ENCODE measurements at places on chromosomes 2 and 18.

- DNase-seq: no peak
These were observed 48.2 kb upstream of the PPM1B start for GRCh38 chr2:44120428-44120827.

- no peak for DNase-seq
These were observed 76.0 kb downstream of the GFPT1 start for GRCh38 chr2:69311024-69311416.

- no peak for DNase-seq
These were observed 51.6 kb upstream of the PTH2R start for GRCh38 chr2:208354964-208355381.

DNA sequence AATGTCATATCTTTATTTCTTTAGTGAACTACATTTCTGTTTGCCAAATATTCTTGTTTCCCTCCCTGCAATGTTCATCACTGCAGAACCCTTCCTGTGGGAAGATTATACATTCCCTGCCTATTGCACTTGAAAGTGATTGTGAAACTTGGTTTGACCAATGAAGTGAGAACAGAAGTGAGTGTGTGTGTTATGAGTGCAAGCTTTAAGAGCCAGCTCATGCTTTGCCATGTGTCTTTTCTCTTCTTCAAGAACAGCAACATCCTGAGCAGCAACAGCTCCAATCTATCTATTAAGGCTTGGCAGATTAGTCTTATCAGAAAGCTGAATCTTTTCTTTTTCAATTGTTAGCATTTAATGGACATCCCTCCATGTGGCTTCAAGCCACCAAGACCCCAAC is 42.0 kb upstream of the UBE2E3 start:
- DNase-seq: no peak

DNA sequence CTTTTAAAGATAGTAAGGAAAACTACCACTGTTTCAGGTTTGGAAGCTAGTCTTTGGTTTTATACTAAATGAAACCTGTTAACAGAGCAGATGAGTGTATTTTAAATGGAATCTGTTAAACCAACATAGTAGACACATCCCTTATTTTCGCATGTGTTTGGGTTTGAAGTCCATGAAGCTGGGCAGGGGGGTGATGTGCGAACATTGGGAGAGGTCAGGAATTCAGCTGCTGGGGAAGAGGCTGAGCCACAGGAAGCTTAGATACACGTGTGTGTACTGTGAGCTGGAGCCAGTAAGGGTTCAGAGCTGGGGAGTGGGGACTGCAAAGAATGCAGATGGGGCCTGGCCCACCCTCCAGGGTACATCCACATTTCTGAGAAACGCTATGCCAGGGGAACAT is 176.9 kb downstream of the VAPA start:
- no peak for DNase-seq

- no peak for DNase-seq
These were observed 118.2 kb downstream of the CTNNA2 start for GRCh38 chr2:79630972-79631557.

DNA sequence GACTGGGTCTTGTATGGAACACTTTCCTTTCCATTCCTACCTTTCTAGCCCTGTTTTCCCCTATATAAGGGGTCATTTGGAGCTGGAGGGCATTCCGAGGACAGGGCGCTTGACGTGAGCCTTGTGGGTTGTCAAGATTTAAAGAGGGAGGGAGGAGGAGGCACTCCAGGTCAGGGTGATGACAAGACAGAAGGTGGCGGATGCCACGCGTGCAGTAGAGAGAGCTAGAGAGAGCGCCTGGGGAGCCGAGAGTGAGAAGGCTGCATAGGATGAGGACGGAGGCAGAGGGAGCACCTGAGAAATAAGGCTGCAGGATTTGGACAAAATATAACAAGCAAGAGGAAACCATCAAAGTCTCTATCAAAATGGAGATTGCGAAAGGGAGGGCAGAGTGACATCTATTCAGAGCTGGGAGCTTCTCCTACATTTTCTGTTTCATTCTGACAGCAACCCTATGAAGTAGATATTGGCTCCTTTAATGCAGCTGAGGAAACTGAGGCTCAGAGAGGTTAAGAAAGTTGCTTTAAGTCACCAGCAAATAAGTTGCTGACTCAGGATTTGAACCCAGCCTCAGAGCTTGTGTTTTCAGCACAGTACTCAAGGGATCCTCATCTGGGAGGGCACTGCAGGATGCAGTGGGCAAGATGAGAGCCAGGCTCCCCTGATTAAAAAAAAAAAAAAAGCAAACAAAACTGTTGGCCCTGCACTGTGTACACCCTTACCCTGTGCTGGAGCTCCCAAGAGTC is 124.2 kb downstream of the MRO start:
- no peak for DNase-seq

DNA sequence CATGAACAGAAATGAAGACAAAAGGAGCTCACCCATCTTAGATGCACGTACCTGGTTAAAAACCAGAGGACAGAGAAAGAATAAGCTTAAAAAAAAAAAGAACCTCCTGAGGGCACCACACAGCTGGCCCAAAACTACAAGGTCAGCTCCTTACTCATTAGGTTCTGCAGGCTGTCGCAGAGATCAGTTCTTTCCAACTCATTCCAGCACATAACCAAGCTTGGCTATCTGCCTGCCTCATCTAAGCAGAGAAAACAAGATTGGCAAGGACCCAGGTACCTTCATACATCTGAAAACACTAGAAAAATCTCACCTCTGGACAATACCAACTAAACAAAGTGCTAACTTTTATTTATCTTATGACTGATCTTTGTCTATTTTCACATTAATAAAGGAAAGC is 89.9 kb downstream of the NOL10 start:
- DNase-seq: no peak

DNA sequence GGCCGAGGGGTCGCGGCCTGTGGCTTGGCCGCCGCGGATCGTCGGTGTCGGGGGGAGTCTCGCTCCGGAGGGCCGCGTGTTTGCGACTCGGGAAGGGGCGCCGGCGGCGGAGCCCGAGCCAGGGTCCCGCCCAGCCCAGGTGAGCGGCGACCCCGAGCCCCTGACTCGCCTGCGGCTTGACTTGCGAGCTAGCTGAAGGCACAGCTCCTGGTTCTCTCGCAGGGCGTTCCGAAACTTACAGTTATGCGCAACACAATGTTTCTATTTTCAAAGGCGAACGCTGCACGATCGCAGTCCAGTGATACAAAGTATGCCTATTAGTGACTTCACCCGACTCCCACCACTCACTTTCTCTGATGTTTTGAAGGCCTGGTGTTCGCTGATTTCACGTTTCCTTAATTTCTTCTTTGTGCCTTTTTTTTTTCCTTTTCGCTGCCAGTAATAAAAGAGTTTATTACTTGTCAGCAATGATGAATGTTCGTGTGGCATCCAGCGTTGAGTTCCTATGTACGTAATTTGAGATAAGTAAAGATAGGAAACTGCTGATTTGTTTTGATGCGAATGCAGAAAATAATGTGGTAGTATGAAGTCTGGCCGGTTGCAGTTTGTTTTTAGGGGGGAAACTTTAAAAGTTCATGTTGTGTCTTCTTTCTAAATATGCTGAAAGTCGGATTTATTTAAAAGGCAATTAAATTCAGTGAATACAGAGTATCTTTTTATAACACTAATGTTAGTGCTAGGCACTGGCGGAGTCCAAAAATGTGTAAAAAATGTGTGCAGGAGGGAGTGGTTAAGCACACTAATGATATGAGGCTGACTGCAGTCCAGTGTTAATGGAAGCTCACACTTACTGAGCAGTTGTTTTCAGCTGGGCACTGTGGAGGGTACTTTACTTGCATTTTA is 706 bp downstream of the UBXN2A start:
- DNase-seq: no peak

DNA sequence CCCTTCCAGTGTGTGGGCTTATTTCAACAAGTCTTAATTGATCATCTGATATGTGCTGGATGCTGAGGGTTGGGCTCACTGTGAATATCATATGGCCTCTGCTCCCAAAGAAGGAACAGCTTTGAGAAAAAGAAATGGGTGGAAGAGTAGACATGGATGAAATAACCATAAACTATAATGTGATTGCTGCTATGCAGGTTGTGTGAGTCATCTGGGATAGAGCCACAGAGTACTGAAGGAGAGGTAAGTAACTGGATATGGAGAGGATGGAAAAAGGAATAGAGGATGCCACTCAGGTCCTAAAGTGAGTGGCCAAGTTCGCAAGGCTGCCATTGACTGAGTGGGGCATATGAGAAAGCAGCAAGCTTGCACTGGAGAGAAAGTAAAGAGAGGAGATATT is 8.7 kb upstream of the DSG2 start:
- DNase-seq: no peak

DNA sequence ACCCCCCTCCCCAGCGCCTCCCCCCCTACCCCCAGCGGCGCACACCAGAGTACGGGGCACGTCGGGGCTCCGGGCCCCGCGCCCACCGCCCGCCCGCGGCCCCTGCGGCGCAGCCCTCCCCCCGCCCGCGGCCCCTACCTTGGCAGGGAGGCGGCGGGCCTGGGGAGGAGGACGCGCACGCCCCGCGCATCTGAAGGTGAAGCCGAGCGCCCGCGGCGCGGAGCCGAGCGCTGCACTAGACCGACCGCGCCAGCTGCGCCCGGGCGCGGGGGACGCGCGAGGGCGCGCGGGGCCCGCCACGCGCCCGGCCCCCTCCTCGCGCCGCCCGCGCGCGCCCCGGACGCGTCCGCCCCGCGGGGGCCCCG is at the start of gene ZNF516:
ZNF516 (minus strand) TSS at position 237 of the 365 bp plus-strand sequence. CDS start 52,188 bp downstream, outside the sequence.
- DNase-seq: no peak

DNA sequence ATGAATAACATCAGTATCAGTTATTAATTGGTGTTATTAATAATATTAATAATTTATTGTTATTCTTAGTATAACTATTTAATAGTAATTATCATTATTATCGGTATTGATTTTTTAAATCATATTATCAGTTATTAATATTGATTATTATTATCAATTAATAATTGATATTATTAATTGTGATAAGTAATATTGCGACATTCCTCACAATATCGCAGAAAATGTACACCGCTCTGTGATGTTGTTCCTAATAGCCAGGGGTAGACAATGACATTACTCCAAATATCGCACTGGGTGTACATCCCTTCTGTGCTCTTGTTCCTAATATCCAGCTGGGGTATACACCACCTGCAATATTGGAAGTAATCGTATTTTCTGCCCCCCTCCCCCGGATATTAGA is 23.3 kb upstream of the NAGK start:
- no peak for DNase-seq

GRCh38 chr18:42576124-42576523 is 539.4 kb downstream of the RIT2 start:
- DNase-seq: no peak

- no peak for DNase-seq
These were observed 83.2 kb upstream of the MGAT5 start for GRCh38 chr2:134170700-134171099.

- DNase-seq: no peak
These were observed 26.6 kb downstream of the BIN1 start for GRCh38 chr2:127080226-127080937.

DNA sequence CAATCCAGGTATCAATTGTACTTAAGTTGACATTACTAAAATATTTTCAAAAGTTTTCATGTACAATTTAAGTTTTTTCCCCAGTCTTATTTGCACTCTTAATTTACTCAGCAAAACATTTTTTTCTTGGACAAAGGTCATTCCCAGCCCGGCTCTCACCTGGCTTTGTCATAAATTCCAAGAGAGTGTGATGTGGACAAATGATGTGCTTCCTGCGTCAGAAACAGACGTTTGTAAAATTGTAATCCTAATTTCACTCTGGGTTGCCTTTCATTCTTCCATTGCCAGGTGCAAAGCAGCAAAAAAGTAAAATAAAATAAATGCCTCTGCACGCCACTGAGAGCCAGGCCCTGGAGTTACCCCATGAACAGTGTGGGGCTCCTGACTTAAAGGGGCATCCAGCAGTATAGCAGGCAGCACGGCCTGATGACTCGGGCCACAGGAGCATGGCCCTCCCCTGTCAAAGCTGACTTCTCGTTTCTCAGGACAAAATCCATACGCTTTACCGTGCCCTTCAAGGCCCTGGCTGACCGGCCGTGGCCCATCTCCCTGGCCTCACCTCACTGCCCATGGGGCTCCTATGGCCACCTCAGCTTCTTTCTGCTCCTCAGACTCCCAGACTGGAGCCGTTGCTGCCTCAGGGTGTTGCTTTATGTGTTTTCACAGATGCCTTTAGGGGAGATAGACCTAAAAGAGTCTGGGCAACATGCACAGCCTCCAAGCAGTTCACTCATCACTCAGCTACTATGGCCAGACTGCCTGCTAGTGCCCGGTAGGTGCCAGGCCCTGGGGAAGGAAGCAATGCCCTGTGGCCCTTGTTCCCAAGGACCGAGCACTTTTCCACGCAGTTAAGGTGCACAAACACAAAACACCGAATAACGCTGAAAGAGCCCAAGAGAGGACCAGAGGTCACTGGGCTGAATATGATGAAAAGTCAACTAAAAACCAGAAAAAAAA is 7.6 kb upstream of the TMEM185B start:
- no peak for DNase-seq

DNA sequence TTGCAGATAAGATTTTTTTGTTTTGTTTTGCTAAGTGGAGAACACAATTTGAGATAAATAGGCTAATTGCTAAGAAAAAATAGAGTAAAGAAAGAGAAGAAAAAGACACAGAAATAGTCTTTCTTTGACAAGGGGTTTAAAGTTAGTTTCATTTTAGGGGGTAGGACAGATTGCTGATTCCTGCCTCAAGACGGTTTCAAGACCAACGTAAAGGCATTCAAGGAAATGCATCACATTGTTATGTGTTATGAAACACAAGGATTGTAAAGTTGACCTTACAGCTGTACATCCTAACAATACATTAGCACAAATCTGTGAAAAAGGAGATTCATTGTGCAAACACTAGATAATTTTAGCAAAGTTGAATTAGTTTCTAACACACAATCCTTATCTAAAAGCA is 22.7 kb upstream of the ETAA1 start:
- DNase-seq: no peak

DNA sequence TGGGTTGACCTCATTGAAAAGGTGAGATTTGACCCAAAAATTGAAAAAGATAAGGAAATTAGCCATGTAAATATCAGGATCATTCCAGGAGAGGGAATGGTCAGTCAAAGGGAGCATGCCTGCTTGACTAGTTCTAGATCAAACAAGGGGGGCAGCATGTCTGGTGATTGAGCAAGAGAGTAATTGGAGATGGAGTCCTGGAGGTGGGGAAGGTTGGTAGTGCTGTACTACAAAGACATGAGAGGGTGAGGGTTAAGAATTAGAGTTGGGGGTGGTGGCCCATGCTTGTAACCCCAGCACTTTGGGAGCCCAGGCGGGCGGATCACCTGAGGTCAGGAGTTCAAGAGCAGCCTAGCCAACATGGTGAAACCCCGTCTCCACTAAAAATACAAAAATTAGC is 2.0 kb downstream of the MRPL30 start:
- no peak for DNase-seq

- DNase-seq: no peak
These were observed 164.0 kb upstream of the REG3G start for GRCh38 chr2:78861546-78861945.

DNA sequence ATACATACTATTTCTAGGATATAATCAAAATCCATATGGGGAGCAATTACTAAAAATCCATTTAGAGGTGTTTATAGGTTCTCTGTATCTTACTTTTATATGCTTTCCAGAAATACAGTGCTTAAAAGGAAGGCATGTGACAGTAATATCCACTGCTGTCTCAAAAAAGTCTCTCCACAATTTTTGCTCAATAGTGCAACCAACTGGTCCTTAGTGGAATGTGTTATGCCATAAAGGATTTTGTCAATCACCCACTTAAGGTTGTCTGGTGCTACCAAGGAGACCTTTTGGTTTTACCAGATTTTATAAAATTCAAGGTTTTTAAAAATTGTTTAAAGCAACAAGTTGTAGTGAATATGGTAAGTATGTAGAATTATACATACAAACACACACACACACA is 328.5 kb upstream of the DSEL start:
- no peak for DNase-seq
